HFF-Myc (cell line): ENCODE measurements at places on chromosomes 11 and 22.

GRCh38 chr11:75166791-75167190, 15.9 kb downstream of the SLCO2B1 start:
- DNase-seq: no peak

DNA sequence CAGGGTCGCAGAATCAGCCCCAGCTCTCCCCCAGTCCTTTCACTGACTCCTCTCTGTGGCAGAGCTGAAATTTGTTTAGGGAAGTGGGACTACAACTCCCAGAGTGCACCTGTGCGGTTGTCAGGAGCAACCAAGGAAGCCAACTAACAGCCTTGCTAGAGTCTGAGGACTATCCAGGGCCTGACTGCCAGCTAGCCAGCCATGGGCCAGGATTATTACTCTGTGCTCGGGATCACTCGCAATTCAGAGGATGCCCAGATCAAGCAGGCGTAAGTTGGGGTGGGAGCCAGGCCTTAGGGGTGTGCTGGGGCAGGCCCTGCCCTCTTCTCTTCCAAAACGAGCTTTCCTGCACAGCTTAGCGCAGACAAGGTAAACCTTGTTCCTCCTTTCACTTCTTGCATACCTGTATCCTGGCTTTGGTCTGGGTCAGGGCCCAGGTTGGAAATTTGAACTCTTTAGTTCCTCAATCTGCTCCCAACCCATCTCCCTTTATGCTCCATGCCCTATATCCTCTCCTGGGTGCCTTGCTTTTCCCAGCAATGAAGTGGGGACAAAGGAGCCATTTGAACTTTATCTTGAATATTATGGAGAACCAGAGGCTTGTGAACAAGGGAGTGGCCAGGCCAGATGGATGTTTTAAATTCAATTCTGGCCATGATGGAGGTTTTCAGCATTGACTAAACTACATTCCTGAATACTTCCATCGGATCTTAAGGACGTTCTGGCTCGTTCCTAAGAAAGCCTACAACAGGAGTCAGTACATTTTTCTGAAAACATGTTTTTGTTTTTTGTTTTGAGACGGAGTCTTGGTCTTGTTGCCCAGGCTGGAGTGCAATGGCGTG, at the start of gene DNAJB13:
DNAJB13 (plus strand) TSS at position 158 of the 842 bp plus-strand sequence; CDS start at position 202, 44 bp downstream.
- DNase-seq: no peak

GRCh38 chr11:3655547-3655946, 10.6 kb downstream of the ART1 start:
- no peak for DNase-seq

GRCh38 chr11:74470526-74470925, 3.2 kb upstream of the KCNE3 start:
- DNase-seq: no peak
